CD4-positive, alpha-beta T cell treated with Interferon alpha-2 for 1 hour (primary cell): ENCODE measurements at places on chromosomes 1 and 21.

GRCh38 chr21:31860851-31861250 is 12.0 kb upstream of the HUNK start:
- no peak for DNase-seq

- no peak for DNase-seq
Measured at GRCh38 chr1:104488296-104489015, 738.8 kb downstream of the AMY1C start.

DNA sequence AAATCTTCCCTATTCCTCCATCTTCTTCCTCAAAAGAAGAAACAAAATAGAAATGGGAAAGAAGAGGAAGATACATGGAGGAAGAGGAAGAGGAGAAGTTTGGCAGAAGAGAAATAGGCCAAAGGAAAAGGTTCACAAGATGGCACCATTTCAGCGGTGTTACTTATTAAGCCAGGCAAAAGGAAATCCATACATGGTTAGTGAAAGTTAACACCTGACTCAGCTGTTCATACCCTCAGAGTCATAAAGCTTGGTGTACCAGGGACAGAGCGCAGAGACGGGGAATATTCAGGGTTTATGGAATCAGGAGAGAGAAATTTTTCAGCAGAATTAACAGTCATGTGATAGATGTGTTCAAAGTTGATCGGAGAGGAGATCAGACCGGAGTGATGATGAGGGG is 70.6 kb downstream of the COQ8A start:
- DNase-seq: no peak

DNA sequence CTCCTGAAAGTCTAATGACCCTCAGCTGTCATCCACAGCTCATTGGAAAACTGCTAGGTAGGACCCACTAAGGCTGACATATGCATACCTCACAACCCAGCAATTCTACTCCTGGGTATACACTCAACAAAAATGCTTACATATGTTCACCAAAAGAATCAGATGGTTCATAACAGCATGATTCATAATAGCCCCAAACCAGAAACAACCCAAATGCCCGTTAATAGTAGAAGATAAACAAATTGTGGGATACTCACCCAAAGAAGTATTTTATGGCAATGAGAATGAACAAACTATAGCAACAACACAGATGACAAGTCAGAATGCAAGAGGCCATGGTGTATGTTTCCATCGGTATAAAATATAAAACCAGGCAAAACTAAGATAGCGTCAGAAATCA is 124.6 kb downstream of the HLCS start:
- DNase-seq: no peak

GRCh38 chr1:8524627-8525157 is 206.8 kb downstream of the SLC45A1 start:
- DNase-seq: no peak

GRCh38 chr1:22556391-22557104 is 6.7 kb upstream of the EPHA8 start:
- DNase-seq: no peak

GRCh38 chr1:186079084-186079684 is 295.9 kb downstream of the TPR start:
- no peak for DNase-seq

GRCh38 chr1:226292874-226293552 is 16.0 kb downstream of the LIN9 start:
- DNase-seq: no peak

GRCh38 chr1:171841931-171842761 is 848 bp downstream of the DNM3 start:
- DNase-seq: no peak

GRCh38 chr21:46431884-46432488 is 26.7 kb upstream of the DIP2A start:
- no peak for DNase-seq

DNA sequence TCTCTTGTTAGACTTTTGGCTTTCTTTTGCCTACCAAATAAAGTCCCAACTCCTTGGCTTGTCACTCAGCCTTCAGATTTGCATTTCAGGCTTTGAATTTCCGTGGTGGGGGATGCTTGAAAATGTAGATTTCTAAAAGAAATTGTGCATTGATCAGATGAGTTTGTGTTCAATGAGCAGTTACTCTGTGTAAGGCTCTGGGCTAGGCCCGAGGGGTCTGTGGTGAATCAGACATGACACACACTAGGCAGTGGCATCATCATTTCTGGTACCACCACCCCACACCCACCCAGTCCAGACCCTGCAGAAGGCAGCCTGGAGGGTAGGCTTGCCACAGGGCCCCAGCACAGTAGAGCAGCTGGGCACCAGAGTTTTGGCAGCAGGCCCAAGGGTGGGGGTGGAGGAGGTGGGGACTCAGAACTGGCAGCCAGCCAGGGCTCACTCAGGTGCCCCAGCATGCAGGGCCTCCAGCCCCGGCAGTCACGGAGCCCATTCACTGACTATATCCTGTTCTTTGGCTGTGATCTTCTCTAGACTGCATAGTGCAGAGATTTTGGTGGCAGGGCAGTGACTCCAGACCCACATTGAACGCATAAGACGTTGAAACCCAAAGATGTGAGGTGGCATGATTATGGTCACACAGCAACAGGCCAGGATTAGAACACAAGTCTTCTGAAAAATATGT is 97.2 kb upstream of the ARTN start:
- peak; percentile 55 for DNase-seq

- DNase-seq: no peak
Measured at GRCh38 chr1:183279835-183280234, 93.8 kb downstream of the LAMC2 start.

- no peak for DNase-seq
Measured at GRCh38 chr1:209580577-209580976, 2.9 kb upstream of the CAMK1G start.

DNA sequence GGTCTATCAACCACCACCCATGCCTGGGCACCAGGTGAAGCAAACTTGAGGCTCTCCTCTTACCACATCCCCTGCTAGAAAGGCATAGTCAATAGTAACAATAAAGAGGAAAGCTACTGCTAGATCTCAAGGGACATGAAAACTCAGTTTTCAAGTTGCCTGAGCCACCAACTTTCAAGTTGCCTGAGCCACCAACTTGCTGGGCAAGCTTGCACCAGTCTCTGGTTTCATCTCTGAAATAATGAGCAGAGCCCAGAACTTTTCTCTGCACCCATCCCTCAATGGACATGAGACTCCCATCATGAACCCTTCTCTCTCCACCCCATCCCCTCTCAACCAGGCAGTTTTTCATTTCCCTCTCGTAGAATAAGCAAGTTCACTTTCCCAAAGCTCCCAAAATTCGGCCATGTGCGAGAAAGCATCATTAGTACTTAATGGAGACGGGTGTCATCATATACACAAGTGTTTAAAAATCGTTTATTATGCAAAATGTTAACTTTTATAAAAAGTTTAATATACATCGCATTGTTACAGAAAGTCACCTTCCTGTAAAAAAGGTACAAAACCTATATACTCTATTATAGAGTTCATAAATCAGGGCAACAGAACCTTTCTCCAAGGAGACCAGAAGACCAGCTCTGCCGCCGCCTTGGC is 1.7 kb downstream of the ID3 start:
- DNase-seq: no peak
